ENCODE measurements at places on chromosomes 1 and 21.

- DNase-seq = no peak
Observed at GRCh38 chr1:218946147-218946546, 227.5 kb upstream of the LYPLAL1 start.

DNA sequence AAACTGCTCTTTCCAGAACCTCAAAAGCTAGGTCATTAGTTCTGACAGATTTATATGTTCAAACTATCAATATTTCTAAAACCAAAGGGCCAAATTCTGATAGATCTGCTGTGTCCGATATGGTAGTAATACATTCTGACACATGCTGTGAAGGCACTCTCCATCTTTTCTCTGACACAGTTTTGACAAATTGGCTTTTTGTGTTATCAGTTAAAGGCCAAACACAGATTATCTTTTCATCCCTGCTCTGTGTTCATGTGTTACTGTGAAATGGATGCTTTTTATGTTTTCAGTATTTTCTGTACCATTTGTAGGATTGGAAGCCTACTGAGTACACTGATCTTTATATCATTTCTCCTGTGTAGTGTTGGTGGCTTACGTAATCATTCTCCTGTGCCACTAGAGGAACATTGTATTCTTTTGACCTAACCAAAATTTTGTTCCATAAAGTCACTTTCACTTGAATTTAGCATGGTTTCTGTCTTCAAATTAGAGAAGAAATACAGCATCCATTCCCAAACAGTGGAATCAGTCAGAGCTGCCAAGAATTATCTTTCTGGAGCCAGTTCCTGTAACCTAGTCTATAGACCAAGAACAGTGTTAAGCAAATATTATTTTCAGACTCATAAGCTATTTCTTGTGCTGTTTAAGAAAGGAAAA lies 137.2 kb downstream of the ADGRL2 start:
- no peak for DNase-seq

DNA sequence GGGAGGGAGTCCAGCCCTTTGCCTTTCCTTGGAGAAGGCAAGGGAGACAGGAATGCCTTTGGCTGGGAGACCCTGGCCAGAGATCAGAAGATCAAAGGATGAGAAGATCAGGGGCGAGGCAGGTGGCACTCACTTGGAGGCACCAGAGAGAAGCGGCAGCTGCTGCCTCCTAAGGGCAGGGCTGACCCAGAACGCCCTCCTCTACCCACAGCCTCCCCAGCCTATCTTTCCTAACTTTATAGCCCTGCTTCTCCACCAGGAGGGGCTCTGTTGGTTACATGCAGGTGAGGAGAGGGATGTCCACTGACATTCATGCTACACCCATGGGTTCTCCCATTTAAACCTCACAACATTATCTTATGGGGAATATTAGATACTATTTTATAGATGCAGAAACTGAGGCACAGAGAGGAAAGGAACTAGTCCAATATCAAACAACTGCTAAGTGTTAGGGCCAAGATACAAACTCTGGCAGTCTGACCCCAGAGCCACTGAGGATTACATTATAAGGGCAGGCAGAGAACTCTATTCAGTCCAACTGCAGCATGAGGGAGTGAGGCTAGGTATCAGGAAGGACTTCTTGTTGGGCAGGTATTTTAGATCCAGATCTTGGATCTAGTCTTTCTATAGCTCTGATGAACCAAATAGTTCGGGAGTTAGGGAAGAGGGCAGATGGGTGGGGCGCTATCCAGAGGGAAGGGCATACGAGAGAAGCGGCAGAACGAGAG lies 19.9 kb downstream of the LGR6 start:
- peak; percentile 26 for DNase-seq

DNA sequence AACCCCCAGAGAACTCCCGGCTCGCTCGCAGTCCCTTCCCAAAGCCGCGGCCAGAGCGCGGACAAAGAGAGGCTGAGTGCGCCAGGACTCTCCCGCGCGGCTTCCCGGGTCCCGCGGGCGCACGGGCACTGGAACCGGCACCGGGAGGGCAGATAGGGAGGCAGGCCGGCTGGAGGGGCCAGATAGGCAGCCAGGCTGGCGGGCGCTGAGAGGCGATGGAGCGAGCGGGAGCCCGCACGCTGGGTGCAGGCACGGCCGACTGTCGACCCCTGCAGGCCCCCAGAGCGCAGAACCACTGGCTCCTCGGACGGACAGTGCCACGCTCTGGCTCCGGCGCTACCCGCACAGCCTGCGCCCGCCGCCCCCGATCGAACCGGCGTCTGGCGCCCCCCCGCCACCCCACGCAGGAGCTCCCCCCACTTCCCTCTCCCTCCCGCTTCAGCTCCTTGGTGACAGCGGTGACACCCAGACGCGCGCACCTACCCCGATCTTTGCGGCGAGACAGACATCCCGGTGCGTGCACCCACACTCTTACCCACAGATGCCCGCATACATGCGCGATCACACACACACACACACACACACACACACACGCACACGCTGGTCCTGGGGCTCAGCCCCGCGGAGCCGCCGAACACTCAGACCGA lies 534 bp downstream of the SLC6A9 start:
- peak; percentile 68 for DNase-seq

DNA sequence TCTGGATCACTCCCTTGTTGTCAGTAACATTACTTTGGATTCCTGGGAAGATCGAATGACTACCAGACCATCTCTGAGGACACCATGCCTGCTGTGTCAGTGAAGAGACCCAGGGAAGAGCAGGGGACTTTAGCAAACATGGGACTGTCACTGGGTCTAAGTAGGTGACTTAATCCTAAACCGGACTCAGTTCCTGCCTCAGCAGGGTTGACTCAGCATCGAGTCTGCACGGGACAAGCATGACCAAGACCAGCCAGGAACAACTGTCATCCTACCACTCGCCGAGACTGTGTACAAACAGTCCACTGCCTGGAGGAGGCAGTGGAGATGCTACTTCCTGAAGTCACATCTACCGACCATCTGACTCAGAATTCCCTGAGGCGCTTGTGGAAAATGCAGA lies 53.2 kb upstream of the RAB4A start:
- no peak for DNase-seq

- peak; percentile 50 for DNase-seq
Observed at GRCh38 chr1:165144757-165145397, 211.6 kb downstream of the LMX1A start.

DNA sequence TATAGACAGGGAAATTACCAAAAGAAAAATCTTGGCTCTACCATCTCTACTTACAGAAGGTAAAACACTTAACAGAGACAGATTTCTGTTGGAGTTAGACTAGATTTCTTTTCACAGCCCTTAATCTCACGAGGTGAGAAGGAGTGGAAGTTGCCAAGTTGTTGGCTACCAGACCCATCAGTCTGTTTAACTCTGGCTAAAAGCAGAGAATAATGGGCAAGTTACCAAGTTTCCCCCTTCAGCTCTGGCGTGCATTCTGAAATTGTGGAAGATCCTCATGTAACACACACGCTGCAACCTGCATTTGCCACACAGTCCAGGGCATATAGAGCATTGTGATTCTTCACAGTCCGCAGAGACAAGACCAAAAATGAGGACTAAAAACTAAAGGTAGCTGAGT lies 49.3 kb downstream of the STX6 start:
- no peak for DNase-seq

- DNase-seq = no peak
Observed at GRCh38 chr1:180083164-180083563, 71.5 kb upstream of the QSOX1 start.

- no peak for DNase-seq
Observed at GRCh38 chr1:3690282-3691065, 38.2 kb downstream of the TP73 start.

- peak; percentile 75 for DNase-seq
Observed at GRCh38 chr1:31762726-31763670, 1.1 kb downstream of the ADGRB2 start.

- DNase-seq = no peak
Observed at GRCh38 chr1:61620536-61620935, 104.4 kb downstream of the TM2D1 start.

GRCh38 chr1:81414488-81415015 lies 386.2 kb upstream of the ADGRL2 start:
- DNase-seq = peak; percentile 37

DNA sequence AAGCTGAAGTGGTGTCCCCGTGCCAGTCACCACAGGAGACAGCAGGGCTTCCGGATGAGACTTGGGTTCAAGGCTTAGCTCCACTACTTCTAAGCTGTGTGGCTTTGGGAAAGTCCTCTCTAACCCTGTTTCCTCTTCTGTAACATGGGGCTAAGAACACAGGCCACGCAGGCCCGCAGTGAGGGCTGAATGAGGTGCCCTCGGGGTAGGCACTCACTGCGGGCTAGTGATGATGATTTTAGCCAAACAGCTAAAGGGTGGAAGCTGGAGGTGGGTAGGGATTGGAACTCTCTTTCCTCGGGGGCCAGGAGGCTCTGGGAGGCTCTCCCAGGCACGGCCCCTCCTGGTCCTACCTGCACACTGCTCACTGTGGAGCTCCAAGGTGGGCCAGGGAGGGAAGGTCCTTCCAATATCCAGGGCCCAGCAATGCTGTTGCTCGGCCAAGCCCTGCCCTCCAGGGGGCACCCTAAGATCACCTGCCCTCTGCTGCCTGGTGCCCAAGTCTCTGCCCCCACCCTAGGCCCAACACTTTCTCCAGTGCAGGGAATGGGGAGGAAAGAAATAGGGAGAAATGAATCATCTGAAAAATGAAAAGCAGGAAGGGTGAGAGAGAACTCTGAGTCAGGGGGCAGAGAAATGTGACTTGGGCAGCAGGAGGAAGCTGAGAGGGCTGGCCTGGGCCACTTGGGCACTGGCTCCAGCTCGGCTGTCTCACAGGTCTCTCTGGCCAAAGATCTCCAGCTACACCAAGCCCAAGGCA lies 19.2 kb upstream of the EVA1B start:
- peak; percentile 58 for DNase-seq

- no peak for DNase-seq
Observed at GRCh38 chr1:162367073-162367472, 9.6 kb downstream of the SPATA46 start.

DNA sequence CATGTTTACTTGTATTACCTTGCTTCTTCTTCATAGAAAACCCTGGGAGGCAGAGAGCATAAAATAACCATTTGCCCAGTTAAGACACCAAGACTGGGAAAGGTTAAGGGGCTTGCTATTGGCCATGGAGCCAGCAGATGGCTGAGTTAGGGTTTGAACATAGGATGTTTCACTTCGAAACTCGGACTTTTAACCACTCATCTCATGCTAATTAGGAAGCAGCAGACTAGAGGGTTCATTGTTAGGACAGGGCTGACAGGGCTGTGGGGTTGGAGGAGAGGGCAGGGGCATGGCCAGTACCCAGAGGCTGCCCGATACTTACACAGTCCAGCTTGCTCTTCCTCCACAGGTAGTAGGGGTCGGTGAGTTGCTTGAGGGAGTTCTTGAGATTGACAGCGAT lies 17.0 kb downstream of the SLC26A9 start:
- no peak for DNase-seq

DNA sequence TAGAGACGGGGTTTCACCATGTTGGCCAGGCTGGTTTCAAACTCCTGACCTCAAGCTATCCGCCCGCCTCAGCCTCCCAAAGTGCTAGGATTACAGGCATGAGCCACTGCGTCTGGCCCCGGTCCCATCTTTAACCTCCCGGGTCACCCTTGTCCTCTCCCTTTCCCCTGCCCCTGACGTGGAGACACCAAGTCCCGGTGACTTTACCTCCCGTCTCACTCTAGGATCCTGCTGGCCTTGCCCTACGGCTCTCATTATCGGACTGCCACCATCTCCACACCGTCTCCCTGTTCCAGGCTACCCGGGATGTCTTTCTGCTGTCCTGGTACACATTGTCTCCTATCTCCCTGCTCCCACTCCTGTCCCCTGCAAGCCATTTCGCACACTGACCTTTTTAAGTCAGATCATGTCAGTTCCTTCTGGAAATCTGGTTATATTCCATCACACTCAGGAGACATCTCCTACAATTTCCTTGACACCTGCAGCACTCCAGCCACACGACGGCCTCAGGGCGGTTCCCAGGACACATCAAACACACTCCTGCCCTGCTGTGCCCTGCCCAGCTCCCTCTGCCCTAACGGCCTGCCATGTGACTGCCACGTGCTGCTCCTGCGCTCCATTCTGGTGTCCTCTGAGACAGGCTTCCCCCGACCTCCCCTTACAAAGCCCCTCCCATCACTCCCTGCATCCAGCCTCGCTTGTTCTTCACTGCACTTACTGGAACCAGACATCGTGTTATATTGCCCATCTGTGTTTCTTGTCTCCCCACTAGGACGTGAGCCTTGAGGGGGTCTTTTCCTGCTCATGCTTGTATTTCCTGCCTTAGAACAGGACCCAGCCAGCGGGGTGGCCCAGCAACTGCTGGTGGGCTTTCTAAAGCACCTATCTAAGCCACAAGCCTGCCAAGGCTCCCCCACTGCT lies 32.7 kb downstream of the TTC39A start:
- DNase-seq = no peak

DNA sequence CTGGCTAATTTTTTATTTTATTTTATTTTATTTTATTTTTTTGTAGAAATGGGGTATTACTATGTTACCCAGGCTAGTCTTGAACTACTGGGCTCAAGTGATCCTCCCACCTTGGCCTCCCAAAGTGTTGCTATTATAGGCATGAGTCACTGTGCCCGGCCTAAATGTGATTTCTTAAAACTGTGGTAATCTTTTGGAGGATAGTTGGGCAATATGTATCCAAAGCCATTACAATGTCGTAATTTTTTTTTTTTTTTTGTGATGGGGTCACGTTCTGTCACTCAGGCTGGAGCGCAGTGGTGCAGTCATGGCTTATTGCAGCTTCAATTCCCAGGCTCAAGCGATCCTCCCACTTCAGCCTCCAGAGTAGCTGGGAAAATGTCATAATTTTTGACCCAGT lies 14.2 kb downstream of the ETV3L start:
- DNase-seq = peak; percentile 91

- DNase-seq = no peak
Observed at GRCh38 chr1:181548497-181548896, 65.2 kb downstream of the CACNA1E start.

DNA sequence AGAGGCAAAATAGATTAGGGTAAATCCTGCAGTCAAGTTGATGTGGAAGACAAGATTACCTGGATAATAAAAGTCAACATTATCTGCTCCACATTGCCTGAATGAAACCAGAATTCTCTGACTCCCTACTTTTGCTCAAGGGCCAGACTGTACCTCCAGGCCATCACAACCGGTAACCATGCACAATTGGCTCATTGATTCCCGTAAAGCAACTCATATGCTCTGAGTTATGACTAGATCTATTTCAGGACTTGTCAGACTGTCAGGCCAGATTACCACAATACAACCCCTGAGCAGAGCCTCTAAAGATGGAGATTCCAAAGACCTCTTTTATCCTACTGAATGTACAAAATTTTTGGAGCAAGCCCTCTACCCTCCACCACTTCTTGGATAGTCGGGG lies 90.4 kb downstream of the ODF2L start:
- no peak for DNase-seq

- peak; percentile 6 for DNase-seq
Observed at GRCh38 chr1:62625415-62625814, 28.1 kb downstream of the ANGPTL3 start.

GRCh38 chr1:67687649-67688048 lies 2.6 kb downstream of the GADD45A start:
- DNase-seq = peak; percentile 52

GRCh38 chr1:24751833-24752232 lies 6.6 kb downstream of the CLIC4 start:
- no peak for DNase-seq

- DNase-seq = no peak
Observed at GRCh38 chr1:91777196-91777595, 108.8 kb downstream of the TGFBR3 start.

All from NB4 (cell line).